ENCODE measurements at places on chromosomes 11 and 22. TPM values are rescaled to one million over a fixed set of nuclear protein-coding genes. Genes with fewer than 3 reads are reported as not detected.

FAM111B gene
- total RNA-seq: 4.2 TPM

SCARF2 gene
- total RNA-seq: 64.6 TPM

NLRP10 gene
- total RNA-seq: 6.7 TPM

NXF1 gene
- 39.4 TPM for total RNA-seq

DCHS1 gene
- 6.6 TPM for total RNA-seq

OR51I1 gene
- total RNA-seq: not detected

C11orf86 gene
- not detected for total RNA-seq

MIEF1 gene
- total RNA-seq: 23.5 TPM

C22orf31 gene
- total RNA-seq: not detected

ADAMTS8 gene
- 0.07 TPM for total RNA-seq

BRSK2 gene
- total RNA-seq: 0.46 TPM

BTBD10 gene
- total RNA-seq: 64.8 TPM

DEUP1 gene
- total RNA-seq: not detected

DRD2 gene
- total RNA-seq: not detected

SLC2A11 gene
- 13.4 TPM for total RNA-seq

AQP11 gene
- total RNA-seq: 3.0 TPM

OR5D16 gene
- total RNA-seq: not detected

MFNG gene
- 0.30 TPM for total RNA-seq

VPREB1 gene
- total RNA-seq: not detected

CENPM gene
- total RNA-seq: 3.9 TPM

GP1BB gene
- total RNA-seq: 4.3 TPM

SPDYC gene
- not detected for total RNA-seq

KDM4D gene
- total RNA-seq: 0.36 TPM

CELSR1 gene
- total RNA-seq: 2.0 TPM

CATSPERZ gene
- not detected for total RNA-seq

ANO1 gene
- total RNA-seq: 3.8 TPM

All from smooth muscle cell of the pulmonary artery (primary cell).